Transverse colon (tissue), 4 donors: ENCODE measurements at places on chromosomes 13 and 19. TPM values are rescaled to one million over a fixed set of nuclear protein-coding genes. Genes with fewer than 3 reads are reported as not detected.

DNA sequence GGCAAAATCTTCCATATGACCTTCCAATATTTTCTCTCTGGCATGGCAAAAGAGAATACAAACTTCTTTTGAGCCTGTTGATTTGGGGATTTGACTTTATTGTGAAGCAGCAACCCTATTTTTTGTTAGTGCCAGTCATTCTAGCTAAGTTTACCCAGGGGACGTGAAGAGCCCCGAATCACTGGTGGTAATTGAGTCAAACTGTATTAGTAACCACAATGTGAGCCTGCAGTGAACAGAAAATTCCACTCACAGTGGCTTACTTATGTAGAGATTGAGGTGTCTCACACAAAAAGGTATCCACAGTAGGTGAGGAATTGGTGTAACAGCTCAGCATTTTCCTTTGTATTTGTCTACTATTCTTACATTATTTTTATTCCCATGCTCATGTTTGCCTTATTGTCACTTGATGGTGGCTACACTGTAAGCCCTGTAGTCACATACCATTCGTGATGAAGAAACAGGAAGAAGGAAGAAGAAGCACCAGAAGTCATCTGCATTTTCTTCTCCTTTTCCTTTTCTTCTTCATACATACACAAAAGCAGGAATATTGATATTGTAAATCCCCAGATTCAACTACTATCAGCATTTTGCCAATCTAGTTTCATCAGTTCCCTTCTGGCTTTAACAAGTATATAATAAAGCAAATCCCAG is 33.3 kb upstream of the MYCBP2 start:
- no peak overlapping the region for H3K4me3 ChIP-seq
- H3K27me3 ChIP-seq, result no peaks in the 10 kb centered on the region
- H3K36me3 ChIP-seq, result no peaks in the 10 kb centered on the region

Gene TMEM145
- total RNA-seq, result not detected

DNA sequence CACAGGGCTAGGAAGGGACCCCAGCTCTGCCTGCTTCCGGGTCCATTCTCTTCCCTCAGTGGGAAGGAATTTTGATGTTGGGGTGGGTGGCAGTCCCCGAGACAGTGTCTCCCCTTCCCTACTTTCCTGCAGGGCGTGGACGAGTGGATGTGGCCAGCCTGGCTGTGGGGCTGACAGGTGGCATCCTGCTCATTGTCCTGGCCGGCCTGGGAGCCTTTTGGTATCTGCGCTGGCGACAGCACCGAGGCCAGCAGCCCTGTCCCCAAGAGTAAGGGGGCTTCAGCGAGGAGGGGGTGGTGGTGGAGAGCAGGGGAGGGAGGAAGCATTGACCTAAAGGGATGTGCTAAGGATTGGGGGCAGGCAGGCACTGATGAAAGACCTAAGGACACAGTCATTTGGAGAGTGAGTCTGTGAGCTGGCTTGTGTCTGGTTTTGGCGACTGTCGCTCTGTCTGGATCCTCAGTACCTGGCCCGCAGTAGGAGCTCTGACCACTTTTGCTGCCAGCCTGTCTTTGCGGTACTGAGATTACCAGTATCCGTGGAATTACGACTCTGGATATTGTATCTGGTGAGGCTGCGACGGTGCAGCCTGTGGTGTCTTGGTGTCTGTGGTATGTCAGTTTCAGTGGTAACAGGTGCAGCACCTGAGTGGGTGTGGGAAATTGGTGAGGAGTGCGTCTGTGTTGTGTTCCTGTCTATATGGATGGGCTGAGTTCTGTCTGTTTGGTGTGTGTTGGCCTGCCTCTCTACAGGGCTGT is 2.4 kb upstream of the PRR12 start:
- no peak overlapping the region for H3K27ac ChIP-seq
- no peaks in the 10 kb centered on the region for H3K36me3 ChIP-seq
- H3K4me3 ChIP-seq, result no peak overlapping the region
- H3K4me1 ChIP-seq, result peaks cover 23% of the 10 kb centered on the region
- no peak for DNase-seq

Gene TMEM150B
- total RNA-seq, result 26.5 TPM

Gene FAM216B
- not detected for total RNA-seq

- H3K27me3 ChIP-seq, result no peaks in the 10 kb centered on the region
- no peak overlapping the region for H3K27ac ChIP-seq
- no peaks in the 10 kb centered on the region for H3K36me3 ChIP-seq
- H3K4me3 ChIP-seq, result no peak overlapping the region
- no peaks in the 10 kb centered on the region for H3K4me1 ChIP-seq
These were observed 5.9 kb upstream of the GPR18 start for GRCh38 chr13:99264051-99264450.

GRCh38 chr19:32201636-32202051 is 143.8 kb upstream of the ZNF507 start:
- no peak for DNase-seq
- no peak overlapping the region for H3K27ac ChIP-seq
- no peaks in the 10 kb centered on the region for H3K36me3 ChIP-seq
- no peaks in the 10 kb centered on the region for H3K27me3 ChIP-seq
- no peaks in the 10 kb centered on the region for H3K4me1 ChIP-seq

Gene GPR4
- 0.27 TPM for total RNA-seq

Gene HSPB6
- total RNA-seq, result 185 TPM

Gene VAV1
- total RNA-seq, result 10.8 TPM
